ENCODE measurements at places on chromosomes 16 and 17.

- DNase-seq: no peak
Measured at GRCh38 chr16:79801646-79802045, 201.1 kb upstream of the MAF start.

DNA sequence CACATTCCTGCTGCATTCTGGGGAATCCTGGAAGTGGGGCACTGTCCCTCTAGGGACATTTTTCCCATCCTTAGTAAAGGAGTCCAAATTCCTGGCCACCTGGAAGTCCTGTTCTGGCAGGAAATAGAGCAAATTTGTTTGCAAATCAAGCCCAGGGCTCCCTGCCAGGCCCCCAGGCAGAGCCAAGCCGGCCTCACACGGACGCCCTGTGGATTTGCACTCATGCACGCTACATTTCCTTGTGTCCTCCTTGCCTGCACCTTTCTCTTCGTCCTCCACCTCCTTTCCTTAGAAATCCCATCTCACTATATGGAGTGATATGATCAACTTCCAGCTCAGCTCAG, 7.0 kb upstream of the CALB2 start:
- no peak for DNase-seq

DNA sequence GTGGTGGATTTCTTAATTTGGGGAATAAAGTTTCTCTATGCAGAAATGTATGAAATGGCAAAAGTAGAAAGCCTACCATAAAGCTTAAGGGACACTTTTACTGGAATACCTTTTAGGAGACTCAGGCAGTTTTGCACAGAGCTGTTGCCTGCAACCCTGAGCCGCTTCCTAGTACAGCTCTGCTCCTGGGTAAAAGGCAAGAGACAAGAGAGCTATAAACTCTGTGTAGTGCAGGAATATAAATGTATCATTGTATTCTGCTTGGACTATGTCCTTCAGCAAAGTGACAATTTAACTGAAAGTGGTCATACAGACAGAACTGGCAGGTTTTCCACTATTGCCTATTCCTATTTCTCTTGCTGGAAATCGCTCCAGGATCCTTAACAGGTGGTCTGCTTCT, 65.3 kb upstream of the MYOCD start:
- no peak for DNase-seq

DNA sequence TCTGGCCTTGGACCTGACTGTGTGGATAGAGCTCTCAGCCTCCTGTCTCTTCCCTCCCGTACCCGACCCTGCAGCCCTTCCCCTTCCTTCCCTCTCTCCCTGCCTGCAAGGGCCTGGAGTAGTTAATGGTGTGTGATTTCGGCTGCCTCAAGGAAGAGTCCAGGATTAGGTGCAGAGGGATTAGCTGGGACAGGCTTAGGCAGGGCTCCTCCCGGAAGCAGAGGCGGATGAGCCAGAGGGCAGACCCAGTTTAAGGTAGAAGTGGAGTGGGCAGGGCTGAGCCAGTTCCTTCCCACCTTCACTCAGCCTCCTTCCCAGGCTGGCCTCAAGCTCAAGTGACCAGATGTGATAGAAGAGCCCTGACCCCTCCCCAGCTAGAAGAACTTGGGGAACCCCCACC, 16.8 kb downstream of the GUCY2D start:
- no peak for DNase-seq

All from stimulated activated CD4-positive, alpha-beta T cell treated with anti-CD3 and anti-CD28 coated beads, Interleukin-1b, Interleukin-23, amount 100 ng/mL, for 1 hour (primary cell).